ENCODE measurements at places on chromosomes 3 and 15.

- DNase-seq: no peak
Measured at GRCh38 chr15:100958326-100959065, 39.3 kb downstream of the LRRK1 start.

GRCh38 chr15:63448266-63448665 is 56.1 kb upstream of the USP3 start:
- no peak for DNase-seq

GRCh38 chr3:118772547-118773011 is 262.1 kb downstream of the IGSF11 start:
- DNase-seq: no peak

GRCh38 chr3:128316481-128316891 is 150.2 kb downstream of the DNAJB8 start:
- DNase-seq: no peak

- DNase-seq: no peak
Measured at GRCh38 chr3:81716870-81717509, 44.5 kb downstream of the GBE1 start.

DNA sequence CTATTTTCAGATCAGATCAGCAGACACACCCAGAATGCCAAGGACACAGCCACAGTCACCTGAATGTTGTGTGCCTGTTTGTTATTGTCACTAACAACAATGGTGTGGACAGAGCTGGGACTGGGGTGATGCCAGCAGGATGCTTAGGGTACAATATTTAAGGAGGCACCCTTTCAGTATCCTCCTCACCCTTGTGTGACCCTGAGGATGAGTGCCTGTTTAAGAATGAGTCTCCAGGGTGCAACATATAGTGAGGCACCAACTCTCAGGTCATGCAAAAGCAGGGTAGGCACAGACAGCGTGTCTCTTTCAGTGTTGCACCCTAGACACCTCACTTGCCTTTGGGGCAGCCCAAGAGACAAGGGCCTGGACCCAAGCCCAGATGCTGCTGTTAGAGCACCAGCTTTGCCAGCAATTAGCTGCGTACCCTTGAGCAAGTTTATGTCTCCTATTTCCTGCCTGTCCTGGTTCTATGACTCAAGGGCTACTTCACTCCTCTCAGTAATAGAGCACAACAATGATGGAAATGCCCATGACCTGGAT is 122.6 kb downstream of the AQP9 start:
- DNase-seq: no peak

GRCh38 chr3:103919327-103919726 is 1447.4 kb upstream of the ALCAM start:
- no peak for DNase-seq

- DNase-seq: no peak
Measured at GRCh38 chr15:91946075-91946474, 92.6 kb downstream of the SLCO3A1 start.

DNA sequence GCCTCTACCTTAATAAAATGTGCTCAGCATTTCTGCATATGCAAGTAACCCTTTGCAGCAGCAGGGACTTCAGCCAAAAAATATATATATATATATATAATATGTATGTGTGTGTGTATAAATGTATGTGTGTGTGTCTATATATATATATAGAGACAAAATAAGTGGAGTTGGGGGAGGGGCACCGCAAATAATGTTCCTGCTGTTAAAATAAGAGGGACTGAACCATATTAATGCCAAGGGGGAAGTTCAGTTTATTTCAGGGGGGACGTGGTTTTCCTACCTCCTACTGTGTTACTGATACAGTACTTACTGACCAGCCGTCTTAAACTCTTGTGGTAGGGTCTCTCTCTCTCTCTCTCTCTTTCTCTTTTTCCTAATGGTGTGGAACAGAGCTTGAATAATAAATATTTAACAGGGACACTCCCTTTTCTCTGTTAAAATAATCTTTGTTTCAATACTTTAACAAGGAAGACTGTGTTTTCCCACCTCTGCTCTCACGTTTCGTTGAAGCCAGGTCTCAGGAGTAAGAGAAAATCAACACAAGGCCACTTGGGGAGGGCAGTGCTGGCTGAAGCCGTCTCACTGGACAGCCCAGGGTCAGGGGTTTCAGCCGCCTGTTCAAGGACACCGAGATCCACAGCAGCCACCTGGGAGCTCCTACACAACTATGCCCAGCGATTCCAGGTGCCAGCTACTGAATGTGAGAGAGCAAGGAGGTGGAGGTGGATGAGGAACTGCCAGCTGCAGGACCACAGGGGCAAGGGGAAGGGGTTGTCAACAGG is 42.8 kb upstream of the ADAMTSL3 start:
- DNase-seq: no peak

DNA sequence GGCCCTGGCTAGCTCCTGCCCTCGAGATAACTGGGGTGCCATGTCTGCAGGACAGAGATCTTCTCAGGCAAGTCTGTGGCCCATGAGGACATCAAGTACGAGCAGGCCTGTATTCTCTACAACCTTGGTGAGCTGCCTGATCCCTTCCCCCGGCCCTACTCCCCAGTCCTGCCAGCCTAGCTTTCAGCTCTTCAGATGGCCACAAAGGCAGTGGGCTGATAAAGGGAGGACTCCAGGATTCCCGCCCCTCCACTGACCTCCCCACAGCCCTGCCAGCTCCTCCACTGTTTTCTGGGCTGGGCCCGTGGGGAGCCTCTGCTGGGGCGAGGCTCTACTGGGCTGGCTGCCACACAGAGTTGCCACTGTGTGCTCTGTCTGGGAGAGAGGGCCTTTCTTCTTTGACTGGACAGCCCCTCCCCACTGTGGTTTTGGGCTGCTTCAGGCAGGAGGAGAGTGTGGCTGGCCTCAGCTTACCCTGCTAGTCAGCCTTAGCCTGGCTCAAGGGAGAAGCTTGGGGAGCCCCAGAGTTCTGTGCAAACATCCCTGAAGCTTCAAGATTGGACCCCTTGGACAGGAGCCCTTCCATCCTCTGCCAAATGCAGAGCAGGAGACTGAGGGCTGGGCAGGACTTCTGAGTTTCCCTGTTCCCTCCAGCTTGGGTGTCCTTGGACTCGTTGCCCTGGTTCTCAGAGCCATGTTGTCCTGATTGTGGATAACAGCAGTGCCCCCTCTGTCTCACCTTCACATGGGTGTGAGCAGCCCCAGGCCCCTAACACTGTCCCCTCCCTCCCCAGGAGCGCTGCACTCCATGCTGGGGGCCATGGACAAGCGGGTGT is 24.4 kb downstream of the PTPN23 start:
- no peak for DNase-seq

GRCh38 chr3:118501152-118501551 is 533.5 kb downstream of the IGSF11 start:
- DNase-seq: no peak

DNA sequence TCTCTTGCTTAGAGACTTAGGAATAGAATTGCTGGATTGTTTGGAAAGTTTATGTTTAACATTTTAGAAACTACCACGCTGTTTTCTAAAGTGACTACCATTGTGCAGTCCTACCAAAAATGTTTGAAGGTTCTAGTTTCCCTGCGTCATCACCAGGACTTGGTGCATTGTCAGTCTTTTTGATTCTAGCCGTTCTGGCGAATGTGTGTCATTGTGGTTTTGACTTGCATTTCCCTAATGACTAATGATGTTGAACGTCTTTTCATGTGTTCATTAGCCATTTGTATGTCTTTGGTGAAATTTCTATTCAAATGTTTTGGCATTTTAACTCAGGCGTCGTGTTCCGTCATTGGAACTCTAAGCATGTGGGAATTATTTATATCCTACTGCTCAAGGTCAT is 58.0 kb downstream of the CHD2 start:
- no peak for DNase-seq

GRCh38 chr3:164550857-164551256 is 527.4 kb downstream of the SI start:
- DNase-seq: no peak

DNA sequence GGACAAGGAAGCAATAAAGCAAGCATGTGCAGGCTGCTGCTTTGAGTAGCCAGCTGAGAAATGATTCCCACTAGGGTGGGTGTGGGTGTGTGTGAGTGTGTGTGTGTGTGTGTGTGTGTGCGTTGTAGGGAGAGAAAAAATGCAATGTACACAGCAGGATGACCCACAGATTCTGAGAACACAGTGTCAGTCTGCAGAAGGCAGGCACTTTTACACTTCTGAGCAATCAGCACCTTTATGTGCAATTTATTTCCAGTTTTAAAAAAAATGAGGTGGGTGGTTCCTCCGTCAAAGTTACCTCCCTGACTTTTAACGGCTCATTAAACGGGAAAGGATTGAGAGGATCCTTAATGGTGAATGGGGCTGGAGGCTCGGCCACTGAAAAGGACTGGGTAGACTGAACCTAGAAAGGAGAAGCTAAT is 38.5 kb upstream of the LIPC start:
- no peak for DNase-seq

- DNase-seq: no peak
Measured at GRCh38 chr3:23949784-23950183, 4.7 kb downstream of the NR1D2 start.

DNA sequence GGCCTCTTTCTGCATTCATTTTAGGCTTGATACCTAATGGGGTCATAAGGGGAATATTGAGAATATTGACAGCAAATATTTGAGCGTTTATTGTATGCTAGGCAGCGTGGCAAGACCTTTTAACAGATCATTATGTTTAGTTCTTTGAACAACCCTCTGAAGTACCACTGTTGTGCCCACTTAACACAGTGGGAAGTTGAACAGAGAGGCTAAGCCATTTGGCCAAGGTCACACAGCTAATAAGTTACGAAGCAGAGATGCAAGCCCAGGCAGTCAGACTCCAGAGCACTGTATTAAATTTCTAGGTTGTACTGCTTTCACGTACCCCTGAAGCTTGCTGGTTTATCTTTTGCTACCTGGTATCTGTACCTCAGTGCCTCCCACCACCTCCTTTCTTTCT is 1.1 kb downstream of the RAB7A start:
- no peak for DNase-seq
